A549 (cell line): ENCODE measurements at places on chromosomes 3 and 15.

GRCh38 chr15:63481105-63481810 lies 23.1 kb upstream of the USP3 start:
- DNase-seq, result peak; percentile 54

- DNase-seq, result no peak
These were observed 17.4 kb downstream of the FYCO1 start for GRCh38 chr3:45978006-45978761.

- DNase-seq, result no peak
These were observed 50.2 kb downstream of the RARB start for GRCh38 chr3:25478211-25478757.

DNA sequence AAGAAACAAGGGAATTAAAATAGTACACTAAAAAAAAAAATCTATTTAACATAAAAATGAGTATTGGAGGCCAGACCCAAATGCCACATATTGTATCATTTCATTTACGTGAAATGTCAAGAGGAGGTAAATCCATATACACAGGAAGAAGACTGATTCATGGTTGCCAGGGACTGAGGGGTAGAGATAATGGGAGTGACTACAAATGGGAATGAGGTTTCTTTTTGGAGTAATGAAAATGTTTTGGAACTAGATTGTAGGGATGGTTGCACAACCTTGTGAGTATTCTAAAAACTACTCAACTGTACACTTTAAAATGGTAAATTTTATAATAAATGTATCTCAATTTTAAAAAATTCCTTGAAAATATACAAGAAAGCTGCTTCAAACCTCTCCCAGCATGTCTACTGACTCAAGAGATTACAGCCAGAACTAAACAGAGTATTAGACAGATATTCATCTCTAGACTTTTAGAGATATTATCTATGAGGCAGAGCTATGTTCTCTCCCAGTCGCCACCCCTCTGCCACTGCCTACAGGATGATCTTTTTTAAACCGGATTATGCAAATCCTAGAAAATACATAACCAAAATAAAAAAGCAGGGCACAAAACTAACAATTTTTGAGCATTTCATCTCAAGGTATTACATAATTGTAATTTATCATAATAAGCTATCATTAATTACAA lies 6.2 kb downstream of the HLTF start:
- DNase-seq, result no peak

- DNase-seq, result no peak
These were observed 29.4 kb upstream of the ARID3B start for GRCh38 chr15:74511583-74511982.

DNA sequence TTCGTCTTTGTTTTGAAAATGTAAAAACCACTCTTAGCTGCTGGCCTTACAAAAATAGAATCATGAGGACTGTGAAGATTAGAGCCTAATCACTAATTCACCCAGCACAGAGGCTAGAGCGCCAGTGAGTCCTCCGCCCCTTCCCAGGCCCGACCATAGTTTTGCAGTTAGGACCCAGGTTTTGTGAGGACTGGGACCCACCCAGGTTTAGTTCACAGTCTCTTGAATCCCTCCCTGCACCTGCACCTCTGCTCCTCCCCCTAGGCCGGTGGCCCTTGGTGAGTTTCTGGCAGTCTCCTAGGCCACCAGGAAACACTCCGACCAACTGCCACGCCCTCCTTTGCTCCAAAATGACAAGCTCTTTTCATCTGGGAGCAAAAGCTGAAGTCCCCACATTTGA lies 136.0 kb upstream of the CCDC54 start:
- peak; percentile 42 for DNase-seq

- no peak for DNase-seq
These were observed 91.6 kb downstream of the SCN11A start for GRCh38 chr3:38960042-38960622.

- DNase-seq, result no peak
These were observed 7.5 kb upstream of the PLA2G4D start for GRCh38 chr15:42101861-42102260.
